ENCODE measurements at places on chromosomes 2 and 18. TPM values are rescaled to one million over a fixed set of nuclear protein-coding genes. Genes with fewer than 3 reads are reported as not detected.

The PMS1 gene
- 7.3 TPM for total RNA-seq

The AGXT gene
- not detected for total RNA-seq

The CRYBA2 gene
- not detected for total RNA-seq

The CHRNG gene
- not detected for total RNA-seq

The DPP4 gene
- total RNA-seq: 0.56 TPM

Data from A549 treated with Mapracorat at 1 μM for 4 hours (cell line).